ENCODE measurements at places on chromosomes 16 and 17.

GRCh38 chr17:7004398-7005253, 7.8 kb upstream of the RNASEK start:
- DNase-seq = peak; percentile 67

DNA sequence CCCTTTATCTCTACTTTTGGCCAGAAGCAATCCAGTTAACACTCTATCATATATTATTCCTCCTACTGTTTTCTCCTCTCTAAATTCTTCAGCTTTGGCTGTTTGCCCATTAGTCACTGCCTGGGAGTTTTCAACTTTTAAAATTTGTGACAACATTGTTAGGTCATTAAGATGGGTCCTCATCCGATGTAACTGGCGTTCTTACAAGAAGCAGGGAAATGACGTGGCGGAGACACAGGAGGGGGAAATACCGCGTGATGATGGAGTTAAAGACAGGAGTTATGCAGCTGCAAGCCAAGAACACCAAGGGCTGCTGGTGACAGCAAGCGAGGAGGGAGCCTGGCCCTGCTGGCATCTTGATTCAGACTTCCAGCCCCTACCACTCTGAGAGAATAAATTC, 34.8 kb upstream of the CPHXL start:
- peak; percentile 2 for DNase-seq

- DNase-seq = no peak
Measured at GRCh38 chr17:63356337-63356757, 89.8 kb downstream of the CYB561 start.

GRCh38 chr17:6476076-6476809, 32.0 kb downstream of the PIMREG start:
- DNase-seq = no peak

DNA sequence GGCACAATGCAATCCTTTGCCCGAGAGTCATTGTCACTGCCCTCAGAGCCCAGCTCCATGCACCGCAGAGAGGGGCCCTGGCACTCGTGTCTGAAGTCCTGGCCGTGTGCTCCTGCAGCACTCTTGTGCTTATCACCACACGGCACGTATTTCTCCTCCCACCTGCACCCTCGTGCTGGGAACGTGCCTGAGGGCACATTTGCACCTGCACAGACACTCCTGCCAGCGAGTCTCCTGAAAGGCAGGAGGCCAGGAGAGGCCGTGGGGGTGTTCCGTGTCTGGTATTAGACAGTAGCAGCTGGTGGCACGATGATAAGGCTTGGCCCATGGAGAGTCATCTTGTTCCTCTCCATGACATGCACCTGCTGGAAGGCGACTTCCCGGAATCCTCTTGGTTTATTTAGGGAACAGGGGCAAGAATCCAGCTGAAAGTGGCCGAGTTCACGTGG, 3.4 kb upstream of the ACSF3 start:
- DNase-seq = no peak

GRCh38 chr17:47806913-47807255, 14.7 kb downstream of the OSBPL7 start:
- no peak for DNase-seq

DNA sequence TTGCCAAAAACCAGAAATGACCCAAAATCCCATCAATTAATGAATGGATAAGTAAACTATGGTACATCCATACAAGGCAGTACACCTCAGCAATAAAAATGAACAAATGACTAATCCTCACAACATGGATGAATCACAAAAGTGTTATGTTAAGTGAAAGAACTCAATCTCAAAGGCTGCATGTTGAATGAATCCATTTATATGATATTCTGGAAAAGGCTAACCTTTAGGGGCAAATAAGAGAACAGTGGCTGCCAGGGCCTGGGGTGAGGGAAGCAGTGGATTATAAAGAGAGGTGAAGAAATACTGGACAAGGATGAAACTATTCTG, 46.1 kb upstream of the MSI2 start:
- no peak for DNase-seq

- DNase-seq = no peak
Measured at GRCh38 chr17:67148352-67148751, 96.6 kb downstream of the HELZ start.

- DNase-seq = no peak
Measured at GRCh38 chr17:62975206-62975605, 9.2 kb downstream of the TANC2 start.

GRCh38 chr17:45233423-45233924, 11.8 kb downstream of the FMNL1 start:
- no peak for DNase-seq

DNA sequence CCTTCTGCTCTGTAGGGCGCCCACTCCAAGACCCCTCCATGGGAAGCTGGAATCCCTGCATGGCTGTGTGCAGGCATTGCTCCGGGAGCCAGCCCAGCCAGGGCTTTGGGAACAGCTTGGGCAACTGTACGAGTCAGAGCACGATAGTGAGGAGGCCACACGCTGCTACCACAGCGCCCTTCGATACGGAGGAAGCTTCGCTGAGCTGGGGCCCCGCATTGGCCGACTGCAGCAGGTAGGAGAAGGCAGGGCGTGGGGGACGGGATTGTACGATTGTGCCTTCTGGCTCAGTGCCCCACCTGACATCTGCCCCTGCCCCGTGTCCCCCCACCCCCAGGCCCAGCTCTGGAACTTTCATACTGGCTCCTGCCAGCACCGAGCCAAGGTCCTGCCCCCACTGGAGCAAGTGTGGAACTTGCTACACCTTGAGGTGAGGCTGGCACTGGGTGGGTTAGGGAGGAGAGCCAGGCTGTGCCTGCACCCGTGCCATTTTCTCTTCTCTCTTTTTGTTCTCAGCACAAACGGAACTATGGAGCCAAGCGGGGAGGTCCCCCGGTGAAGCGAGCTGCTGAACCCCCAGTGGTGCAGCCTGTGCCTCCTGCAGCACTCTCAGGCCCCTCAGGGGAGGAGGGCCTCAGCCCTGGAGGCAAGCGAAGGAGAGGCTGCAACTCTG, 8.7 kb upstream of the TMEM88 start:
- DNase-seq = no peak

GRCh38 chr17:50944054-50944901, 78.1 kb upstream of the TOB1 start:
- DNase-seq = no peak

GRCh38 chr16:252366-253337, 18.0 kb downstream of the FAM234A start:
- DNase-seq = no peak

DNA sequence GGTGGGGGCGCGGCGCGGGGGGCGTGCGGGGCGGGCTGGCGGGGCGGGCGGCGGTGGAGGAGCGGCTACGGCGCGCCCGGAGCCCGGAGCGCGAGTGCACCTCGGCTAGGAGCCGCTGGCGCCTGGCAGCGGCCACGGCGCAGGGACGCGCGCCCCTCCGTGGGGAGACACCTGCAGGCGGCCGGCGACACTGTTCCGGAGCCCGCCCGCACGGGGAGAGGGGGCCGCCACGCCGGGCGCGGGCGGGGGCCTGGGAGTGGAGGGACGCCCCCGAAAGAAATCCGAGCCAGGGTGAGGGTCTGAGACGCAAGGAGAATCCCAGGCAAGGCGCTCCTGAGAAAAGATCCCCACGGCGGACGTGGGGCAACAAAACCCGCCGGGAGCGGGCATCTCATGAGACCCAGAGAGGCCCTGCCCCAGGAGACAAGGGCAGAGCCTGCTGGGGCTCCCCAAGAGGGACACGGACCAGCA, at the start of gene GSG1L:
TSS of gene GSG1L (minus strand) at position 124 of the 471 bp plus-strand sequence. CDS start 290 bp downstream, outside the sequence.
- DNase-seq = no peak

DNA sequence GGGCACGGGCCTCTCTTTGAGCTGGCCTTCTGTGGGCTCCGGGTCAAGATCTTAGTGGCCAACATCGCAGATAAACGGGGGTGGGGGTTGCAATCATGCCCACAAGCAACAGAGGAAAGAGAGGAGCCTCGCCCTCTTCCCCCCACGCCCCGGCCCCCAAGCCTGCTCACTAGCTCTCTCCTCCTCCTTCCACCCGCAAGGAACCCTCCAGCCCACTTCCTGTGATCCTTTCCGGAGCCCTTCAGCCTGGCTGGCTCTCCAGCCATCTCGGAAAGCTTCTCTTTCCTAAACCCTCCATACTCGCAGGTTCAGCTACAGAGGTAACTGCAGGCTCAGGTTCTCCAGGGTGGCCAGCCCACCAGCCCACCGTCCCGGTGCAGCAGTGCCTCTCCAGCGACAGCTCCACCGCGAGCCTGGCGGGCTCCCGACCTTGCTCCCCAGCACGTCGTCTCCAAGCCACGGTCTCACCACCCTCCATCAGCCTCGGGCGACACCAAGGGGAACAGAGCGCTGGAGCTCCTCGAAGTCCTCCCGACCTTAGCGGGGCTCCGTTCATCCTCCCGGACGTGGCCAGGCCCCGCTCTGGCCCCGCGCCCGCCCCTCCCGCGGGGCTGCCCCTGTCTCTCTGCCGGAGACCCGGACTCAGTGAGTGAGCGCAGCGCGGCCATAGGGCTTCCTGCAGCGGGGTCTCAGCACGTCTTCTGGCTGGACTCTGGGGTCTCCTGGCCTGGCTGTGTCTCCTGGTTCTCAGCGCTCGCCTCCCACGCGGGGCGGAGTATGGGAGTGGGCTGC, 12.9 kb upstream of the ODF4 start:
- DNase-seq = no peak

GRCh38 chr17:12859520-12859919, 70.2 kb downstream of the ARHGAP44 start:
- DNase-seq = no peak

GRCh38 chr17:81537856-81538555, 9.8 kb downstream of the FSCN2 start:
- no peak for DNase-seq

DNA sequence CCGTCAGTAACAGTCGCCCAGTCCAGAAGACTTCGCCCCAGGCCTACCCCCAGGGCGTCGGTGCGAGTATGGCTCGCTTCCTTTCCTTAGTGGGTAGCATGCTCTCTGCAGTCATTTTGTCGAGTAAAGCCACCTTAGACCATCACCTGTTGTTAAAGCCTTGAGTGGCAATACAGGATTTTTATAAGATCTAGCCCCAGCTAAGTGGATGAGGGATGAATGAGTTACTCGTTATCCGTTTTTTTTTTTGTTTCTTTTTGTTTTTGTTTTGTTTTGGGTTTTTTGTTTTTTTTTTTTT, 322 bp upstream of the KLHL11 start:
- no peak for DNase-seq

- no peak for DNase-seq
Measured at GRCh38 chr17:50687200-50688066, 20.3 kb downstream of the ANKRD40 start.

DNA sequence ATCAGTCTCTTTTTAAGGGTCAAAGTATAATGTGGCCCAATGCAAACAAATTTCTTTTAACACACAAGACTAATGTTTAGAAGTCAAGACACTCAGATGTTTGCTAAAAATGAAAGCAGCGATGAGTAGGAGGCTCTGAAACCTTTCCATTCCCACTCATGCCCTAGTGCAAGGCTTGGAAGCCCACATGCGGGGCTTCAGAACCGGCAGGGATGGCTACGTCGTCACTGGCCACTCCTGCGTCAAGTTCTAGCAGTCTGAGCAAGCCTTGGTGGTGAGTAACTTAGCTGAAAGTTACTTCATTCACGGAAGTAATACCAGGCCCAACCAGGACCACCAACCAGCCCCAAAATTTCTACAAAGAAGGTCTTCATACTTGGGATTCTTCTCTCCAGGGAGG, 14.8 kb upstream of the TMED6 start:
- no peak for DNase-seq

GRCh38 chr17:8013731-8014557, 11.5 kb downstream of the GUCY2D start:
- no peak for DNase-seq

- DNase-seq = no peak
Measured at GRCh38 chr17:41424111-41424635, at the start of gene KRT37. Gene KRT37, minus strand, starts transcription at chr17:41424585. Its CDS starts 62 bp downstream, at chr17:41424523.

All from NCI-H446 (cell line).